ENCODE measurements at places on chromosomes 2 and 18.
A peak's percentile ranks its signal among the peaks of the same experiment; 100 is the strongest.

GRCh38 chr2:111119822-111120252 lies 877 bp upstream of the BCL2L11 start:
- peak; percentile 52 for DNase-seq

DNA sequence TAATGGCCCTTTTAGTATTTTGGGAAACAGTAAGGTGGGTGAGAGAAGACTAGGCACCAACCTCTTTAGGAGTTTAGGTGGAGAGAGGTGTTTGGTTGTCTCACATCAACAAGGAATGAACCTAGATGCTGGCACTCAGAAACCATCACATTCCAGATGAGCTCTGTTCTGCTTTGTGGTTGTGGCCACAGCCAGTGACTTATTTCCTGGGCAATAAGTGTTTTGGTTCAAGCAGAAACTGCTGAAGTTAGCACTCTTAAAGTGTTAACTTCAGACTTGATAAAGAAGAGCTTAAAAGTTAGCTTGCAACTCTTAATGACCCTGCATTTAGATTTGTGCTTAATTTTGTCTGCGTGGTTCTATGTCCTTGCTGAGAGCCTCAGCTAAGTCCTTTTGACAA lies 929.2 kb downstream of the SLC4A3 start:
- peak; percentile 6 for DNase-seq

DNA sequence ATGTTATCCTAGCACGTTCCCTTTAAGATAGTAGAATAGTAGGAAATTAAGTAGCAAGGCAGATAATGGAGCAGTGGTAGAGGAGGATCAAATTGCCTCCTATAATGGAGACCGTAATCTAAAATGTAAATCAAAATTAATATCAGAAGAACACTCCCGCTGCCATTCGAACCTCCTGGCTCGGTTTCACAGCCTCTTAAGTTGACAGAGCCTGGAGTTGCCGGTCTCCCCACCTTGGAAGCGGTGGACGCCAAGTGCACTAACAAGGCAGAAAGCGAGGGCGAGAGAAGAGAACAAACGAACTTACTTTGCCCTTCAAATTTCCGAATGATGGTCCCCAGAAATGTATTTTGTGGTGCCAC lies 450 bp downstream of the KCNH7 start:
- no peak for DNase-seq

DNA sequence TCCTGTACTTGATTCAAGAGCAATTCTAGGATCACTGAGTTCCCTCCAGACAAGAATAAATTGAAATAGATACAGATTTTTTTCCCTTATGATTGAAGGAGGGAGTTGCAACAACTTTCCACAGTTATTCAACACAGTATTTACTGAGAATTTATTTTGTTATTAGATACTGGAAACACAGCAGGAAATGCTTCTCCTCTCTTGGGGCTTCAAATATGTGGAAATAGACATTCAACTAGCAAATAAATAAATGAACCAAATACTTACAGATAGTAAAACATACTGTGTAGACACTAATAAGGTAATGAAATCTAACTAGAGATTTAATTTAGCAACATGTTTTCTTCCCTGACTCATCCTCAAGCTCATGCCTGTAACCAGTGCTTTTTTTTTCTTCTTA lies 169.2 kb downstream of the LNPK start:
- no peak for DNase-seq

DNA sequence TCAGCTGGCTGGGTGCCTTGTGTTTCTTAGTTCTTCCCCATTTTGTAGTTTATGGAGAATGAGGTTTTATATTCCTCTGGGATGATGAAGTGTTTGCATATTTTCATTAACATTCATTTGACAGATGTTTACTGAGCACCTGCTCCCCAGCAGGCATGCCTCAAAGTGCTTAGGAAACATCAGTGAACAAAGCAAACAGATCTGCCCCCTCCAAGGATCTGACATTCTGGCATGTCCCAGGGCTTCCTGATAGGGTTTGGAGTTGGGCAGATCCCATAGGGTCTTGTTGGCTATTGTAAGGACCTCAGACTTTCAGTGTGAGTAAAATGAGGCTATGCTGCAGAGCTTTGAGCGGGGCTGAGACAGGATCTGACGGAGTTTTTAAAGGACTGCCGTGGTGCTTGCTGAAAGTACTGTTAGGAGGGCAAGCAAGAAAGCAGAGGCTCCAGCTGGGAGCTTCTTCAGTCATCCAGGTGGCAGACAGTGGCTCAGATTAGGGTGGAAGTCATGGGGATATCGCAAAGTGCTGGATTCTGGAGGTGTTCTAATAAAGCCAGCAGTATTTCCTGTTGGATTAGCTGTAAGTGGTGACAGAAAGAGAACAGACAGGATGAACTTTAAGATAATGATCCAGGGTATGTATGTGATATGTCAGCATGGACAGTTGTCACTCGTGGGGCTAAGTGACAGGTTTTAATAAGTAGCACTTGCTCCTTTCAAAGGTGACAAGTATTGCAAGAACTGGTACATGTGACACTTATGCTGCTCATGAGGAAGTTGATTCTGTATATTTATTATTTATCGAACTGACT lies 11.3 kb upstream of the IAH1 start:
- no peak for DNase-seq

Measured in NB4 (cell line).